ENCODE measurements at places on chromosomes 5 and 9.

GRCh38 chr5:68554571-68555279 lies 339.2 kb downstream of the PIK3R1 start:
- DNase-seq: no peak

DNA sequence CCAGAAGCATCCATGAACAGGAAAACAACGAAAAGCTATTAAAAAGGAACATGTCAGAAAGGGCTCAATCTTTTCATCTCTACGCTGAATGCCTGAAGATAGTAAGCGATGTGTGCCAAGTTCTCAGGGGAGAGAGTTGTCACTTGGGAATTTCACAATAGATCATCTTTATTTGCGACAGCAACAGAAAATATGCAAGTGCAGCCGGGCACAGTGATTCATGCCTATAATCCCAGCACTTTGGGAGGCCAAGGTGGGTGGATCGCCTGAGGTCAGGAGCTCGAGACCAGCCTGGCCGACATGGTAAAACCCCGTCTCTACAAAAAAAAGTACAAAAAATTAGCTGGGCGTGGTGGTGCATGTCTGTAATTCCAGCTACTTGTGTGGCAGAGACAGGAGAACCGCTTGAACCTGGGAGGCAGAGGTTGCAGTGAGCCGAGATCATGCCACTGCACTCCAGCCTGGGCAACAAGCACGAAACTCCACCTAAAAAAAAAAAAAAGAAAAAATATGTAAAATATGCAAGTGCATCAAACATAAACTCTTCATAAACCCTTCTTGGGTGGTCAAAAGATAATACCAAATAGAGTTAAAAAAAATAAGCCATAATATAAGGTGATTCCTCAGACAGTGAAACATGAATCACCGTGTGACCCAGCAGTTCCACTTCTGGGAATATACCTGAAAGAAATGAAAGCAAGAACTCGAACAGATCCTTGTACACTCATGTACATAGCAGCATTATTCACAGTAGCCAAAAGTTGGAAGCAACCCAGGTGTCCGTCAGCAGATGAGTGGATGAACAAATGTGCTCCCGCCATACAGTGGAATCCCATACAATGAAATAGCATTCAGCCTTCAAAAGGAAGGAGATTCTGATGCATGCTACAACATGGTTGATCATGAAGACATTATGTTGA lies 16.2 kb downstream of the SFXN1 start:
- no peak for DNase-seq

DNA sequence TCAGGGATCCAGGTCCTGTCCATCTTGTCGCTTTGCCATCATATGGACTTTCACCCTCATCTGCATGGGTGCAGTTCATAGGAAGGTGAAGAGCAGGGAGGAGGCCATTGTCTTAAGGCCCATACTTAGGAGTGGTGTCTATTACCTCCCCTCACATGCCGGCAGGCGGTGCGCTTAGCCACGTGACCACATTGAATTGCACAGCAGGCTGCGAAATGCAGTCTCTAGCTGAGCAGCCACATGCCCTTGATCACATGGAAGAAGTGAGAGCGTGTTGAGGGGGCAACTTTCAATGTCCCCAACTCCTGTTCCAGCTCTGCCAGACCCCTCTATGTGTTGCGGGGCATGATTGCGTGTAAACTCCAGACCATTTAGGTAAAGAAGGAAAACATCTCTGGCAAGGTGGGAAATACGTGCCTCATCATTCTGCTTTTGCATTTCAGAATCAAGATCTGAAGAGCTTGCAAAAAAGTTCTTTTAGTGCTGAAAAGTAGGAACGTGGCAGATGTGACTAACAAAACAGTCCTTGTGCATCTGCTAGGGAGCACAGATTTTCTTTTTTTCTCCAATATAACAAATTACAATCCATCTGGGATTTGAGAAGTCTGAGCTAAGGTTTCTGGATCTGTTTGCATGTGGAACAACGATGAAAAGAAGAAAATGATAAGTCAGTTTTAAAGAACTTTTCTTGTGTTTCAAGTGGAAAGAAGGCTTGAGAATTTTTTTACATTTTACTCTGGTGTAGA lies 34.4 kb downstream of the ROPN1L start:
- no peak for DNase-seq

DNA sequence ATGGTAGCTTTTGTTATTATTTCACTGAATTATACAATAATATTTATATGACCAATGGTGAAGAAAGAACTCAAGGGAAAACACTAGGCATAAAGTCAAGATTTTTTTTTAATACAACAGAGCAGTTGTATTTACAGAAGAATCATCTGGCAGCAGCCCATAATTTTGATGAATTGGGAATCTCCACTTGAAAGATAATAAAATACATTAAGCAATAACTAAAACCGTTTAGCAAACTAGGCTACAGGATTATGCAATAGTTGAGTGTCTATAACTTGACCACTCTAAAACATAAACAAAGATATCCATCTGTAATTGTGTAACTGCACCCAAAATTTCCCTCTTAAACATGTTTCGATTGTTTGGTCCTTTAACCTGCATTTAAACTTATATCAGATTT lies 80.8 kb downstream of the SNCAIP start:
- DNase-seq: no peak

DNA sequence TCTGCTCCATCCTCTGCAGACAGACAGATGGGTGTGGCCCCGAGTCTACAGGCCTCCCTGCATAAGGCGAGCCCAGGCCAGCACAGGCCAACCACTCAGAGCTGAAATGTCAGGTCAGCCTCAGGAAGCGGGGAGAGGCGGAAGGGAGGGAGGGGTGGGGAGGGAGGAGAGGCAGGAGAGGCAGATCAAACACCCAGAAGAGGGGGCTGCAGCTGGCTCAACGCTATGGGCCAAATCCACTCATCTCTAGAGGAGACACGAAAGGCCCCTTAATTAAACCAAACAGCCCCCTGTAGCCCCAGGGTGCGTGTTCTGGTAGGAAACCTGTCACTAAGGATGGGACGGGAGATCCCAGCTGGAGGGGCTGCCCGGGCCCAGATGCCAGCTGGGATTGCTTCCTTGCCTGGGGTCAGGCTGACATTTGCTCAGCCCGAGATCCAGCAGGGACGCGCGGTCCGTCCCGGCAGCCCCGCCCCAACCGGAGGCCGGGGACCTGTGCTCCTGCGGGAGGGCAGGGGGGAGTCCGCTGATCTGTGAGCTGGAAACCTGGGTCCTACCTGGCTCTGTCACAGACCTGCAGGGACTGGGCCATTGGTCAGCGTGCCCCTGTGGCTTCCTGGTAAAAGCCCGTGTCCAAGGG lies 97.2 kb upstream of the SARDH start:
- no peak for DNase-seq

- DNase-seq: no peak
Measured at GRCh38 chr5:56350011-56350596, 117.0 kb upstream of the ANKRD55 start.

DNA sequence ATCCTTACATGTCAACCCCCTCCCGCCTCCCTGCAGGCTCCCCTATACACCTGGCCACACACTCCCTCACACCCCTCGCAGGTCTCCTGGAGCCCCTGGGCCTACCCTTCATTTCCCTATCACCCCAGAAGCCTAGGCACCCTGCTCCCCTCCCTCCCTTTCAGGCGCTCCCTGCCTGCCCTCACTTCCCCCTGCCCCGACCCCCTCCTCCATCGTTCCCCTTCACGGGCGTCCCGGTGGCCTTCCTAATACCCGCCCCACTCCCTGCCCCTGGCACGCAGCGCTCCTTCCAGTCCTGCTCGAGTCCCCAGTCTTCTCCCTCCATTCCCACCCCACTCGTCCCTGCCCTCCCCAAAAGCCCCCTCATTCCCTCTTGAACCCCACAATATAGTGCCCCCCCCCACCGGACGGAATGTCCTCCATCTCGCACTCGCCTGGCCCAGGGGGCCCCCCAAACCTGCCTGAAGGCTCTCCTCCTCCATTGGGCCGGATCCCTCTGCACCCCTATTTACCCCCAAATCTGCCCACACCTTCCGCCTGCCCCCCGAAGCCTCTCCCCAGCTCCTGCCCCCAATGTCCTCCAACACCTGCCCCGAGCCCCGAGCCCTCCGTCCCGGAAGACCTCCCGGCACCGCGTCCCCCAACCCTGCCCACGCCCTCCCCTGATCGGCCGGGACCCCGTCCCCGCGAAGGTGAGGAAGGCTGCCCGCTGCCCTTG lies 746 bp downstream of the STRBP start:
- DNase-seq: peak; percentile 5

- no peak for DNase-seq
Measured at GRCh38 chr5:76813982-76814562, 4.8 kb upstream of the F2RL1 start.

GRCh38 chr9:86353655-86354010 lies 577 bp downstream of the TUT7 start:
- DNase-seq: peak; percentile 32

GRCh38 chr9:114662081-114662989 lies 4.7 kb upstream of the TEX53 start:
- peak; percentile 70 for DNase-seq

- no peak for DNase-seq
Measured at GRCh38 chr5:149706158-149706557, 24.0 kb upstream of the PPARGC1B start.

DNA sequence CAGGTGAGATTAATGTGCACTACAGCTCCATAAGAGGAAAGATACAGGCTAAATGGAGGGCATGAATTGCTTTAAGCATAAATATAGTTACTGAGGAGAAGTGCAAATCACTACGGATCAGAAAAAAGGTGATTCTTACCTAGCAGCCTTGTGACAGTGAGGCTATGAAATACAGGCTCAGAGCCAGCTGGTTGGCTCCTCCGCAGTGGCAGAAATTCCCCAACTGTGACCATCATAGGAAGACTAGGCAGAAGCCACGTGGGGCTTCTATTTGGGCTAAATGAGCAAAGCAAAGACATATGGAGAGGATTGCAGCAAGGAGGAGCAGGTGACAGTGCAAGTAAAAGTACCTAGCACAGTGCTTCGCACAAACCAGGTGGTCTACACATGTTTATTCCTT lies 40.5 kb downstream of the CDO1 start:
- no peak for DNase-seq

DNA sequence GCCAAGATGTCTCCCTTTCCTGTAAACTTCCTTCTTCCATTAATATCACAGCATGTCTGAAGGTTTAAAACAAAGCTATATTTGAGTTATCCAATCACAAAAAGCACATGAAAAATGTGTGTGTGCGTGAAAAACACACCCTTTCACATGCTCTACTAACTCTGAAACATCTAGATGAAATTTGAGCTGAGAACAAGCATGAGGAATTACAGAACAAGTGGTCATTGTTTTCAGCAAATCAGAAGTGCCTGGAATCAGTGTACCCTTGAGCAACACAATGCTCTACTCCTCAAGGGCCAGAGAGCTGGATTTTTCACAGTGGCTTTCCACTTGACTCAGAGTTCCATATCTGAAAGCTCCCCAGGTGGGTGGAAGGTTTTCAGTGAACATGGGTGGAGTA lies 255.9 kb downstream of the PSAT1 start:
- DNase-seq: no peak

DNA sequence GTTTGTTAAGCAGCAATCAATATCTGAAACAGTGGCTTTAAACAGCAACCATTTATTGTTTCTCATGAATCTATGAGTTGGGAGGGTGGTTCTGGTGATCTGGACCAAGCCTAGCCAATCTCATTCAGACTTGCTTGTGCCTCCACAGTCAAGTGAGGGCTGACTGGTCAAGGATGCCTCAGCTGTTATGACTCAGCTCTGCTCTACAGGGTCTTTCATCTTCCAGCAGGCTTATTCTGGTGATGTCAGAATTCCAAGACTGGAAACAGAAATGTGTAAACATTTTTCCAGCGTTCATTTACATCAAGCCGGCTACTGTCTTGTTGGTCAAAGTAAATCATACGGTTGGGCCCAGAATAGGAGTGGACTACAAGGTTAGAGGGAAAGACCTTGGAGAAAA lies 2.5 kb upstream of the PIP5K1B start:
- no peak for DNase-seq

DNA sequence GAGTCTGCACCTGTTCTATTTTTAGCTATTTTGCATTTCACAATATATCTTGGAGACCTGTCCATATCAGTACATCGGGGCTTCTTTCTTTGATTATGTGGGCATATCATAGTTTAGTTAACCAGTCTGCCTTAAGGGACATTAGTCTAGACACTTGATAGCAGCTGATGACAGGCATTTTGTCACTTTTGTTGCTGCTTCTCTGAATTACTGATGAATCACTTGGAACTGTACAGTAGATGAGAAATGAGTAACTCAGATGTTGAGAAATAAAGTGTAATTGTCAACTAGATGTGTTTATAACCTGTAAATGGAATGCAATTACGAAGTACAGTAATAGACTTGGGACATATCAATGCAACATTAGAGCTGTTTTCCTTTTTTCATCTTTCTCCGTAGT lies 7.1 kb downstream of the ZFP2 start:
- DNase-seq: no peak

GRCh38 chr5:55997742-55998351 lies 3.1 kb upstream of the IL6ST start:
- no peak for DNase-seq

GRCh38 chr5:120516805-120517204 lies 52.7 kb downstream of the PRR16 start:
- DNase-seq: no peak

- DNase-seq: peak; percentile 29
Measured at GRCh38 chr9:114737118-114737517, 55.1 kb upstream of the TEX48 start.

DNA sequence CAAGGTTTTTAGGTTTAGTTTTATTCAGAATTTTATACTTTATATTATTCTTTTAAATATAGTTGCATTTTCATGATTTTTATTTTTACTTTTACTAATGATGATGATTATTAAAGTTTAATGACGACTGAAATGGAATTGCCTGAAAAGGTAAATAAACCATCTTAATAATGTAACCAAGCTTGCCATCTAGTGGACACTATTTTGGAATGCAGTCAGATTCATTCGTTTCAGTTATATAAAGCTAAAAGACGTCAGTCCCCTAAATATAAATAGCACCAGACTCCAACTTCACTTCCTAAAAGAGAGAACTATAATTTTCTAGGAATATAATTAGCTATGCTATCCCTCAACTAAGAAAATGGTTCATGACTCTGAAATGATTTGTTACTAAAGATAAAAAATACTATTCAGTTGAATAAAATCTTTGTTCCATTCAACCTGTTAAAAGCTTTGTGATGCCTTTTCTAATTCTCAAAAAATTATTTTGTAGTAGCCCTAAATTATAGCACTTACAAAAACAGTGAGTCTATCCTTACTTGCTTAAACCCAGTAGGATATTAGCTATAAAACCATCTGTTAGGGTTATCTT lies 19.9 kb downstream of the ABITRAM start:
- DNase-seq: peak; percentile 55

GRCh38 chr5:6843335-6843734 lies 130.1 kb downstream of the TENT4A start:
- no peak for DNase-seq

DNA sequence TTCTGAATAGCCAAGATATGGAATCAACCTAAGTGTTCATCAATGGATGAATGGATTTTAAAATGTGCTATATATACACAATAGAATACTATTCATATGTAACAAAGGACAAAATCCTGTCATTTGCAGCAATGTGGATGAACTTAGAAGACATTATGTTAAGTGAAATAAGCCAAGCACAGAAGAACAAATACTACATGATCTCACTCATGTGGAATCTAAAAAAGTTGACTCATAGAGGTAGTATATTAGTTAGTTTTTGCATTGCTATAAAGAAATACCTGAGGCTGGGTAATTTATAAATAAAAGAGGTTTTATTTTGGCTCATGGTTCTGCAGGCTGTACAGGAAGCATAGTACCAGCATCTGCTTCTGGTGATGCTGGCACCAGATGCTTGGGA lies 8.1 kb downstream of the CATSPER3 start:
- DNase-seq: no peak

All from CD4-positive, alpha-beta T cell treated with Interleukin-17A for 1 hour (primary cell).